ENCODE measurements at places on chromosomes 2 and 18.

DNA sequence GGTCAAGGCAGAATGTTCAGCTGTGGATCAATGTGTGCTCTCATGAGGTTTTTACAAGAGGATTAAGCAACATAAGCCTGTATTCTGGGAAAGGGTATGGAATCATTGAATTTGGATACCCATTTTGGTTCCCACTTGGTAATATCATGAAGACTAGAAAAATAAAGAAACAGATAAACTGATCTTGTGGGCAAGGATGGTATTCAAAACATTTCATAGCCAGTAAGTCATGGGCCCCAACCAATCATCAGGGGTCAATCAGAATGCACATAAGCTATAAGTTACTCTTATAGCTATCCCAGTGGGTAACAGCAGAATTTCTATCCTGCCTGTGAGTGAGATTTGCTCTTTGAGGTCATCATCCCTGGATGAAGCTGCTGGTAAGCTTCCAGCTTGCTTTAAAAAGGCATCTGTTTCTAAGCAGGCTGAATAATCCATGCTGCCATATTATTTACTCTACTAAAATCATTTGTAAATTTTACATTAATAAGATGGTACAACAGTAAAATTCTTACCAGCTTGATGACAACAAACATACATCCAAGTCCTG, 291.2 kb downstream of the RAD51AP2 start:
- DNase-seq: no peak

GRCh38 chr18:60892441-60892840, 440.8 kb upstream of the CDH20 start:
- DNase-seq: no peak

GRCh38 chr2:68845043-68845442, 26.2 kb downstream of the BMP10 start:
- no peak for DNase-seq

GRCh38 chr2:54545702-54546450, 89.7 kb downstream of the SPTBN1 start:
- no peak for DNase-seq

- no peak for DNase-seq
These were observed 40.5 kb upstream of the POLE4 start for GRCh38 chr2:74917702-74918619.

DNA sequence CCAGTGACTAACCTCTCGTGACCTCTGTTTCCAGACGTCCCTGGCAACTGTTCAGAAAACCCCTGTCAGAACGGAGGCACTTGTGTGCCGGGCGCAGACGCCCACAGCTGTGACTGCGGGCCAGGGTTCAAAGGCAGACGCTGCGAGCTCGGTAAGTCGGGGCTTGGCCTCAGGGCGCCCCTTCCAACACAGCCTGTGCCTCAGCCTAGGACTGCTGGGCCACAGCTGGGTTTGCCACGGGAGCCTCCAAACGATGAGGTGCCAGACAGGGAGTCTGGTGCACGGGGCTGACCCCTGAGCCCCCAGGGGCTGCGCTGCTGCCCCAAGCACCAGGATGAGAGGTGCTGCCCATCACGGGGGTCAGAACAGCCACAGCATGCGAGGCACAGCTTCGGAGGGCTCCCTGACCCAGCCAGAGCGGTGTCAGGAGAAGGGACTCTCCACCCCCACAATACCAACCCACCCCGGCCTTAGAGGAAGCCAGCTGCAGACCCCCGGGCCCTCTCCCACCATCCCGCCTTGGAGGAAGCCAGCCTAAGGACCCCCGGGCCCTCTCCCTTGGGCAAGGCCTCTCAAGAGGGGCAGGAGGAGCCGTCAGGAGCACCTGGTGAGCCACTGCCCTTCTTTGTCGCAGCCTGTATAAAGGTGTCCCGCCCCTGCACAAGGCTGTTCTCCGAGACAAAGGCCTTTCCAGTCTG, 20.3 kb downstream of the MTERF4 start:
- DNase-seq: no peak

- DNase-seq: no peak
These were observed 12.0 kb upstream of the TUBB6 start for GRCh38 chr18:12296087-12296403.

Measured in stimulated activated CD8-positive, alpha-beta memory T cell treated with anti-CD3 and anti-CD28 coated beads, Interleukin-4, amount 100 ng/mL, for 4 hours (primary cell).